Renal cortex interstitium (tissue), 15 donors: ENCODE measurements at places on chromosomes 7 and 10.

- DNase-seq = no peak
Measured at GRCh38 chr7:53238021-53238605, 202.7 kb downstream of the POM121L12 start.

DNA sequence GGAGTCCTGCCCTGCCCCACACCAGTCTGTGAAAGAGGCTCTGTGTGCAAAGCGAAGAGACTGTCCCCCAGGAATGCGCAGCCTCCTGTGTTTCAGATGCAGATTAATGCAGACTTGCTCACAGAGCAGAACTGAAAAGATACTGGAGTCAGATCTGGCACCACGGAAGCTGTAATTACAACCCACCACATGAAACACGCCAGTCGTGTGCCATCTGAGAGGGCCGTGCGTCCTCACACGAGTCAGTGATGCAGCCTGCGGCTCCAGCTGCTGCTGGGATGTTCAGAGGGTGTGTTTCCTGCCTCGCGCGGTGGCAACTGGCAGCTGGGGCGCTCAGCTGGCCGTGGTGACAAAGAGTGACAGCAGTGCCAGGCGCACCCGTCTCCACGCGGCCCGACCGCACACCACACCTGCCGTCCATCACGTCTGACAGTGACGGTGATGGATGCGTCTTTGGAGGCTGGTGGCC lies 50.0 kb downstream of the NKX6-2 start:
- no peak for DNase-seq

GRCh38 chr10:55203874-55204273 lies 402.8 kb upstream of the PCDH15 start:
- no peak for DNase-seq

DNA sequence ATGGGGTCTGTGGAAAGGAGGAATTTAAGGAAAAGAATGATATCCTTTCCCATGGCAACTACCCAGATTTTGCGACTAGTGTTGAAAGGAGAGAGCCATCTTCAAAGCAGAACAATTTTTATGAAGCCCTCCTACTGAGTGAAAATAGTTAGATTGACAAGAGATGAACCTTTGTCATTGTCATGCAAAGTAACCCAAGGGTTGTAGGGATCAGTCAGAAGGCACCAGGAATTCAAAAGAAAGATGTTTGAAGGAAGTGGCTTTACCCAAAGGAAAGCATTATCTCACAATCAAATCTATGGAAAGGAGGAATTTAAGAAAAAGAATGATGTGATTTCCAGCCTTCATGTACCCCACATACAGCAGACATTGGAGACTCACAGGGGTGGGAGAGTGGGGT lies 544.4 kb downstream of the IPMK start:
- no peak for DNase-seq

GRCh38 chr7:51635775-51636174 lies 319.2 kb upstream of the COBL start:
- no peak for DNase-seq
